ENCODE measurements at places on chromosomes 3 and 15. TPM values are rescaled to one million over a fixed set of nuclear protein-coding genes. Genes with fewer than 3 reads are reported as not detected.

The TCF12 gene
- 138 TPM for total RNA-seq

The RPL32 gene
- 2,085 TPM for total RNA-seq

DNA sequence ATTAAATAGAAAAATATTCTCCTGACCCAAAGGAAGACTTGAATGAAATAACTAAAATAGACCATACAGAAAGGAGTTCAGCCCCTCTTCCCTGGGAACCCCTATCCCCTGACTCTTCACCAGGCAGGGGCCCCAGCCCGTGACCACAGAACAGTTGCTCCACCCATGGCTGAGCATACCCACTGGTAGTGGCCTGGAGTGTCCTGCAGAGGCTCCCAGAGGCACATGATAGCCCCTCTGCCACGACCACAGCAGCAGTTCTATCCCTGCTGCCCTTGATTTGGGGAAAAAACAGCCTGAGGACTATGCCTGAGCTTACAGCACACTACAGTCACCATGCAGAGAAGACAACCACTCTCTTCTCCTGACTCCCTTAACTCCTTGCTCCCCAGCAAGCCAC, 31.8 kb downstream of the TTC14 start:
- H3K36me3 ChIP-seq: no peaks in the 10 kb centered on the region
- no peaks in the 10 kb centered on the region for H3K4me1 ChIP-seq
- H3K4me3 ChIP-seq: no peak overlapping the region

- no peak for DNase-seq
- no peak overlapping the region for H3K27ac ChIP-seq
- peaks cover 71% of the 10 kb centered on the region for H3K4me1 ChIP-seq
- H3K4me3 ChIP-seq: no peak overlapping the region
These were observed 15.6 kb downstream of the HERC1 start for GRCh38 chr15:63818191-63818590.

DNA sequence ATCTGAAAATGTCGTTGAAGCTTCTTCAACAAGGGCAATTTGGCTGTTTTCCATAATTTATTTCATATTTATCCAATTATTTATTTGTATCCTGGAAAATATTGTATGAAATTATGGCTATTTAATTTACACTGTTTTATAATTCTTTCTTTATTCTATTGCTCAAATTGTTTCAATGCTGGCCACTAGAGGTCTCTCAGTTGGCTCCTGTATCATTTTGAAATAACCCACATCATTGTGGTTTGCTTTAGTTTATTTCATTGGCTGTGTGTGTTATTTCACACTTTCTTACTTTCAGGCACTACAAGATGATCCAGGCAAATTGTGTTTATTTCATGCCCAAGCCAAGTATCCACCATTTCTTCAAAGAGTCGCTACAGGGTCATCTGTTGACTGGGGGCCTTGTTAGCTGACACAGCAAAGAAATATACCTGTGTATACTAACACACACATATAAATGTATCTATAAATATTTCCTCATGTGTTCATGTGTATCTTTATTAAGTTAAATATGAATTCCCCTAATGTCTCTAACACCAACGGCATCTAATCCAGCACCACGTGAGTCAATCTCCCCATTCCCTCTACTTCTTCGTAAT, 86.2 kb downstream of the NPAP1 start:
- no peaks in the 10 kb centered on the region for H3K27me3 ChIP-seq
- H3K4me3 ChIP-seq: no peak overlapping the region
- no peaks in the 10 kb centered on the region for H3K36me3 ChIP-seq
- no peaks in the 10 kb centered on the region for H3K4me1 ChIP-seq
- DNase-seq: no peak
- no peak overlapping the region for H3K27ac ChIP-seq

The ATP13A5 gene
- total RNA-seq: not detected

GRCh38 chr15:78167227-78167888, 18.2 kb downstream of the IDH3A start:
- H3K27ac ChIP-seq: no peak overlapping the region
- DNase-seq: no peak
- no peaks in the 10 kb centered on the region for H3K4me1 ChIP-seq
- no peaks in the 10 kb centered on the region for H3K36me3 ChIP-seq
- H3K27me3 ChIP-seq: no peaks in the 10 kb centered on the region
- H3K4me3 ChIP-seq: no peak overlapping the region

GRCh38 chr15:100192097-100193080, 149.4 kb downstream of the ADAMTS17 start:
- H3K4me3 ChIP-seq: no peak overlapping the region
- no peak for DNase-seq
- peaks cover 11% of the 10 kb centered on the region for H3K4me1 ChIP-seq

- H3K27me3 ChIP-seq: no peaks in the 10 kb centered on the region
- no peaks in the 10 kb centered on the region for H3K36me3 ChIP-seq
- no peak for DNase-seq
- no peak overlapping the region for H3K4me3 ChIP-seq
- H3K4me1 ChIP-seq: no peaks in the 10 kb centered on the region
These were observed 163.8 kb upstream of the CDIN1 start for GRCh38 chr15:36415643-36416042.

- H3K4me3 ChIP-seq: no peak overlapping the region
- H3K27ac ChIP-seq: no peak overlapping the region
- no peaks in the 10 kb centered on the region for H3K4me1 ChIP-seq
- H3K27me3 ChIP-seq: no peaks in the 10 kb centered on the region
- peaks cover 29% of the 10 kb centered on the region for H3K36me3 ChIP-seq
- no peak for DNase-seq
These were observed 46.9 kb downstream of the PIK3R4 start for GRCh38 chr3:130699765-130700164.

Measured in vagina (tissue), 2 donors.